Caudate nucleus (tissue), 63 donors: ENCODE measurements at places on chromosomes 12 and 14.

DNA sequence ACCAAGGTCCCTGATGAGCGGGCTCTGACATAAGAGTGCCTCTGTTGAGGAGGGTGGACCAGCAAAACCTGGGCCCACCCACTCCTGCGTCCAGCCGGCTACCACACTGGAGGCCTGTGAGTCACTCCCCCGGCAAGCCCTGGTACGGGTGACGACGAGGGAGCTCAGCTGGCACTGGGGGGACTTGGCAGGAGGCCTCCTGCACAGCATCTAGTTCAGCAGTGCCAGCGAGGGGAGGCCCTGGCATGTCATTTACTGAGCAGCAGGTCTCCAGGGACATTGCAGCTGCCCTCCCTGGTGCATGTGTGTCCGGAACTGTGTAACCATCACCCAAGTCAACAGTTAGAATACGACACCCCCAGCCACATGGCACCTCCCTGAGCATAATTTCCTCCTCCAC is 24.4 kb downstream of the CD9 start:
- peak; percentile 90 for DNase-seq

- DNase-seq: no peak
Observed at GRCh38 chr14:80959496-80959895, 4.1 kb downstream of the TSHR start.

- no peak for DNase-seq
Observed at GRCh38 chr12:32290411-32290810, 108.9 kb upstream of the FGD4 start.

DNA sequence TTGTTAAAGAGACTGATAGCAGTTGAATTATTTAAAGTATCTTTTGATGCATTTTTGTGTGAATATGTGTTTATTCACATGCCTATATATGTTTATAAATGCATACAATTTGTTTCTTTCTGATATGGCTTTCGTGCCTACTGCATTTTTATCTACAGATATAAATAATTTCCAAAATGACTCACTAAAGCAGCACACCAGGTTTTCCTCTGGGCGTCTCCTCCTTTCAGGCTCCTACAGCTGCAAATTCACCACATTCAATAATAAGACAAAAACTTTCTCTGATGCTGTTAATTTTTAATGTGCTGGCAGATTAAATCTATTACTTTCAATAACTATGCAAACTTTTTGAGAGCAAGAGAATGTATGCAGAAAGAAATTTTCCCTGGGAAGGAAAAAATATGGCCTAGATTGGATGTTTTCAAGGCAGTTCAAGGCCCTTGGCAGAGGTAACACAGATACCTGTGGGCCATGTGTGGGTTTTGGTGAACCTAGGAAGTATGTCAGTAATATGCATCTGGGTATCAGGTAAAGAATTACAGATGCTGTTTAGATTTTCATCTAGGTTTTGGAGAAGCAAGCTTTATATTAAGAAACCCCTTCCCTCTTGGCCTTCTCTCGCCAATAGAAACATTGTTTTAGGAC is 381.8 kb downstream of the EGLN3 start:
- no peak for DNase-seq

- no peak for DNase-seq
Observed at GRCh38 chr12:53725824-53726223, 1.4 kb downstream of the CALCOCO1 start.

DNA sequence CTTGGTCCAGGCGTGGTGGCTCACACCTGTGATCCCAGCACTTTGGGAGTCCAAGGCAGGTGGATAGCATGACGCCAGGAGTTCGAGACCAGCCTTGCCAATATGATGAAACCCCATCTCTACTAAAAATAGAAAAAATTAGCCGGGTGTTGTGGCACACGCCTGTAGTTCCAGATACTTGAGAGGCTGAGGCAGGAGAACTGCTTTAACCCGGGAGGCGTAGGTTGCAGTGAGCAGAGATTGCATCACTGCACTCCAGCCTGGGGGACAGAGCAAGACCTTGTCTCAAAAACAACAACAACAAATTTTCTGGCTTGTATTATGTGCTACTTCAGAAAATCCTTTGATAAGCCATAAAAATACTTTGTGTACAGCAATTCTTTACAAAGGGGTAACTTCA is 41.1 kb downstream of the LARP4 start:
- no peak for DNase-seq
